ENCODE measurements at places on chromosomes 4 and X.

- no peak for DNase-seq
Measured at GRCh38 chr4:159129814-159130550, 27.1 kb downstream of the RAPGEF2 start.

DNA sequence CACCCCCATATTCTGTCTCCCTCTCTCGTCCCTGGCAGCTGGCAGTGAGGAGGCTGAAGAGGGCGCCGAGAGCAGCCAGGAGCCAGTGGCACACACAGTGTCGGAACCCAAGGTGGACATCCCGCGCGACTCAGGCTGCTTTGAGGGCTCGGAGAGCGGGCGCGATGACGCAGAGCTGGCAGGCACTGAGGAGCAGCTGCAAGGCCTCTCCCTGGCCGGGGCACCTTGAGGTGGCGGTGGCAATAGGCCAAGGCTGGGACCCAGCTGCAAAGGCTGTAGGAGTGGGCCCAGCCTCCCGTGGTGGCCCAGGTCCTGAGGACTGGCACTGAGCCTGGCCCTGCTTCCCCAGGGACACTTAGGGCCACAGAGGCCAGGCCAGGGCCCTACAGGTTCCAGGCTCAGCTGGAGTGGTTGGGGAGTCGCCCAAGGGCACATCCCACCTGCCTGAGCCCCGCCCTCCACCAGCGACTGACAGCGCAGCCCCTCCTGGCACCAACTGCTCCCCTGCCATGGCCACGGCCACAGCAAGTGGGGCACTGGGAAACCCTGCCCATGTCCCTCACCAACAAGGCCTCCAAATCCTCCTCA is 13.9 kb downstream of the SASH3 start:
- DNase-seq, result no peak

- DNase-seq, result no peak
Measured at GRCh38 chr4:88858752-88859151, 161.1 kb upstream of the NAP1L5 start.

DNA sequence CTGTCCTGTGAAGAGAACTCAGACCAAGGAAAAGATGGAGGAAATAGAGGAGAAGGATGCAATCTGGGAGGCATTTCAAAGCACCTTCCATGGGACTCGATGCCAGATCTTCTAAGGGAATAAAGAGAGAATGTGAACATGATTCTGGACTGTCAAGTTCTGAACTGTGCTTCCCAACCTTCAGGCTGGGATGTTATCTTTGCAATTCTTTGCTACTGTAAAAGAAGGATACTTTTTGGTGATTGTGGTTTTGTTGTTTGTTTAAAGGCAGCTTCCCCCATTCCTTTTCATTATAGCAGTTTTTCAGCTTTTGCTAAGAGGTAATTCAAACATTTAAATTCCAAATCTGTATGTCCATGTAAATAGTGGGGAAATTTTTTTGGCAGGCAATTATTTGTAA is 217.3 kb downstream of the NWD2 start:
- no peak for DNase-seq

GRCh38 chr4:186566068-186566467 is 10.7 kb upstream of the MTNR1A start:
- no peak for DNase-seq

DNA sequence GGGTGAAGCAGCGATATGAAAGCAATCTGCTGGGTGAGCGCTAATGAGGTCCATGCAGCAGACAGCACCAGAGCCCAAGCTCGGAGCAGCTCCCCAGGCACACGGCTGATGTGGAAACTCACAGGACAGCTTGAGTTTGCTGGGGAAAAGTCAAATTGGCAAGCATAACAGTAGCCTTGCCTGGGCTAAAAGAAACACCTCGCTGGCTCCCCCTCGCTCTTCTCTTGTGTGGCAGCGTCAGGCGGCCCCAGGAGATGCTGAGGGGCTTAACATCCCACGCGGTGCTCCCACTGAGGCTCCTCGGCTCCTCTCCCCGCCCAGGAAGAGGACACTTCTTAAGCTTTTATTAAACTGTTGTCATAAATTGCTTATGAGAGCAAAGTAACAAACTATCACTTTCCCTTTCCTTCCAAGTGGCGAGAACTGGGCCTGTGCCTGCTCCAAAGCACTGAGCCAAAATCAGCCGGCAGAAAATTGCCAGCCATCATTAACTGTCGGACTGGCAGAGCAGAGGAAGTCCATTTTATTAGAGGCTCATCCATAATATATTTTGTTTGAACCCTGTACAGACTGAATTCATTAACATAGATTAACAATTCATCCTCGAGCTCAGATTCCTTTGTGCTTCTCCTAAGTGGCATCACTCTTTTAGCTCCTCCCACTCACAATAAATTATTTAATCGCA is 111.4 kb downstream of the TSPAN5 start:
- no peak for DNase-seq

DNA sequence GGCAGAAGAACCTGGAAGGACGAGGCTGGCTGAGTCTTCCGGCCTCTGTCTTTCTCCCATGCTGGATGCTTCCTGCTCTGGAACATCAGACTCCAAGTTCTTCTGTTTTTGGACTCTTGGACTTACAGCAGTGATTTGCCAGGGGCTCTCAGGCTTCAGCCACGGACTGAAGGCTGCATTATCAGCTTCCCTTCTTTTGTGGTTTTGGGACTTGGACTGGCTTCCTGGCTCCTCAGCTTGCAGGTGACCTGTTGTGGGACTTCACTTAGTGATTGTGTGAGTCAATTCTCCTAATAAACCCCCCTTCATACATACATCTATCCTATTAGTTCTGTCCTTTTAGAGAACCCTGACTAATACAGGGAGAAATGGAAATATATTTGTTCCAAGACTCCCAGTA is 265.8 kb downstream of the PCDH18 start:
- DNase-seq, result no peak

GRCh38 chrX:4754878-4755604 is 1041.6 kb upstream of the PRKX start:
- no peak for DNase-seq

DNA sequence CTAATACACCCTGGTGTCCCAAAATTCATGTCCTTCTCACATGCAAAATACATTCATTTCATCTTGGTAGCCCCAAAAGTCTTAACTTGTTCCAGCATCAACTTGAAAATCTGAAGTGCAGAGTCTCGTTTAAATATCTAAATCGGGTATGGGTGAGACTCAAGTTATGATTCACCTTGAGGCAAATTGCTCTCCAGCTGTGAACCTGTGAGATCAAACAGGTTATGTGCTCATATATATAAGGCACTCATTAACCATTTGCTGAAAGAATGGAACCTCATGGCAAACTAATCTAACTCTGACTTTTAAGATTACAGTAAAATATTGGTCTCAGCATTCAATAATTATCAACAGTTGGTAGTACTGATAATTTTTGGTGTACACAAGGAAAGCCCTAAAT is 55.5 kb downstream of the PDLIM5 start:
- no peak for DNase-seq

- no peak for DNase-seq
Measured at GRCh38 chr4:25914670-25915352, 791 bp downstream of the SMIM20 start.

DNA sequence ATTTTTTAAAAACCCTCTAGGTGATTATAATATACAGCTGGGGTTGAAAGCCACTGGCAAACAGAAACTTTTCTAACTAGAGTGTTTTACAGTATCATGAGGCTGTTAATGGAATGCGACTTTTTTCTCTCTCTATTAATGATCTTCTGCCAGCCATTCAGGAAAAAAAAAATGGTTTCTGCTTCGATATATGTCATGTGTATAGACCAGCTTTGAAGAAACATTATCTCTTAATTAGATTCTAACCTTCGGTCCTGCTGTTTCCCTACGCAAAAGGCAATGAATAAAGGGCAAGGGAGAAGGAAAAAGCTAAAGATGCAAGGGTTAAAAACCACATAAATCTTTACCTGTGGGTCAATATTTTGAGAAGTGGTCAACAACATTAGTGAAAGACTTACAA is 1662.1 kb upstream of the TENM3 start:
- DNase-seq, result no peak

All from pancreas (tissue), 10 donors.